Fibroblast of skin of right quadriceps (primary cell): ENCODE measurements at places on chromosomes 7 and 10.

- DNase-seq = peak; percentile 80
Measured at GRCh38 chr7:18667466-18667865, 171.9 kb downstream of the HDAC9 start.

DNA sequence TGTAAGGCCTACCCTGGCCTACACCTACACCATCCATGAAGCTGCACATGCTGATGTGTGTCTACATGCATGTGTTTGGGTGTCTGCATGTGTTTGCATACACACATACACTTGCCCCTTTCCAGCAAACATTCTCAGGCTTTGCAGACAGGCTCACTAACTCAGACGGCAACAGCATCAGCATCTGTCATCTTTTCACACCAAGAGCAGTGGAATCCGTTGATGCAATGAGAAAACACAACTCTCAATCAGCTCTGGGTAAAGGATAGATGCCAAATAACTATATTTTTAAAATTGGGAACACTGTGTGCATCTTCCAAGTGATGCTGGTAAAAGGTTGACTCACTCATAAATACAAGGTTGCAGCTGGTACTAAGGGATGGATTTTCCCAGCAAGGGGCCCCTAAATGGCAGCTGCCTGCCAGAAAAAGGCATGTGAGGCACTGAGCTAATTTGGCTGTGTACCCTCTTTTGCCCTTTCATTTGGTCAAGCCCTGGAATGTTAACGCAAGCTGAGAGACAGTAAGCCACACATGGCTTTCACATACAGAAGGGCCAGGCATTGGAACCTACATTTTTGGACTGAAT lies 296.3 kb upstream of the NPSR1 start:
- DNase-seq = no peak

DNA sequence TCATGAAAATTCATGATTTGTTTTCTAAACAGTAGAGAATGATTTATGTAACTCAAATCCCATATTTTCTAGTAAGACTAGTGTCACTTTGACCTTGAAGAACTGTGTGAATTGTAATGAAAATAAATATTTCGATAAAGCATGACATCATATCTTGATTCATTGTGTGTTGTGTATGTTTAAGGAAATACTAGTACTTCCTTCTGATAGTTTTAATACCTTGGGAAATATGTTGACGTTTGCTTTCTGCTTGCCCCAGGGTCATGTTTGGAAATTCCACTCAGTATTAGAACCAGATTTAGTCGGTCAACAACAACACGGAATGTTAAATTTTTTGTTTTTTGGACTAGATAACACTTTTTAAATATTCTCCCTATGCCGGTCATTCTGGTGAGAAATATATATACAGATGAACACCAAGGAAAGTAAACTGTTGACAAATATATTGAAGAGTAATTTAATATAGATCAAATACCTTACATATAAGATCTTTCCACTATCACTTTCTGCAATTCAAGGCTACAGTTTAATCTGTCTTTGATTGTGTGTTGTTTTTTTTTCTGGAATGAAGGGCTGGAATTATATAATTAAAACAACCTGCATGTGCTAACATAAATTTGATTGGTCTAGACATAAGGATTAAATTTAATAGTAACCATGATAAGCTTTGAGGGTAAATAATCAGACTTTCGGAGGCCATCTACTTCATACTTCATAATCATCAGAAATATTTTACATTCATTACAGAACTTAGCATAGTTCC lies 126.2 kb downstream of the MDFIC start:
- DNase-seq = no peak

- DNase-seq = peak; percentile 58
Measured at GRCh38 chr10:6115411-6115810, 26.6 kb downstream of the RBM17 start.

- DNase-seq = no peak
Measured at GRCh38 chr7:151114151-151115090, 28.1 kb downstream of the AGAP3 start.

DNA sequence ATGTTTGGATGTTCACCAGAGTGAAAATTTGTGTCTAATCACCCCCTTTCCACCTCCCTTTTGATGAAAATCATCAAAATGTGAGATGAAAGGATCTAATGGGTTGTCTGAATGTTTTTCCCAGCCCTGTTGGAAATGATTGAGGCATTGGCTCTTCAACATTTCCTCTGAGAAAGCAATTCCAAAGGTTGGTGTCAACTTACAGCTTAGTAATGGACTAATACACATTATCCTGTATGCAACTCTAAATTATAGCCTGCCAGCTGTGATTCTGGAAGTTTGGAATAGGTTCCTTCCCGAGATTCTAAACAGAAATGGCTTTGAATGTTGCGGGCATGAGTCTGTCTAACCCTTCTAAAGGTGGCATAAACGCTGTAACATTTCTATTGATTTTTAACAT lies 152.9 kb downstream of the DYNC1I1 start:
- no peak for DNase-seq

DNA sequence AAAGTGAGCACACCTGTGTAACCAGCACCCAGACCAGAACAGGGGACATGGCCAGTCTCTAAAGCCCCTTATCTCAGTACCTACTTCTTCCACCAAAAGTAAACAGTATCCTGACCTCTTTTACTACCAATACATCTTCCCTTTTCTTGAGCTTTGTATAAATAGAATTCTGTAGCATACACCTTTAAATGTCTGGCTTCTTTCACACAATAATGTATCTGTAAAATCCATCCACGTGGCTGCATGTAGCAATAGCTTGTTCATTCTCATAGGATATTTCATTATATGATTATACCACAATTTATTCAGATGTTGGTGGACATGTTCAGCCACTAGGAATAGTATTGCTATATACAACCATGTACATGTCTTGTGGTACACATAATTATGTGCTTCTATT lies 40.6 kb downstream of the BTBD16 start:
- DNase-seq = no peak

GRCh38 chr7:155541986-155542675 lies 4.2 kb downstream of the CNPY1 start:
- DNase-seq = no peak

GRCh38 chr7:101405474-101406067 lies 42.9 kb downstream of the COL26A1 start:
- no peak for DNase-seq

DNA sequence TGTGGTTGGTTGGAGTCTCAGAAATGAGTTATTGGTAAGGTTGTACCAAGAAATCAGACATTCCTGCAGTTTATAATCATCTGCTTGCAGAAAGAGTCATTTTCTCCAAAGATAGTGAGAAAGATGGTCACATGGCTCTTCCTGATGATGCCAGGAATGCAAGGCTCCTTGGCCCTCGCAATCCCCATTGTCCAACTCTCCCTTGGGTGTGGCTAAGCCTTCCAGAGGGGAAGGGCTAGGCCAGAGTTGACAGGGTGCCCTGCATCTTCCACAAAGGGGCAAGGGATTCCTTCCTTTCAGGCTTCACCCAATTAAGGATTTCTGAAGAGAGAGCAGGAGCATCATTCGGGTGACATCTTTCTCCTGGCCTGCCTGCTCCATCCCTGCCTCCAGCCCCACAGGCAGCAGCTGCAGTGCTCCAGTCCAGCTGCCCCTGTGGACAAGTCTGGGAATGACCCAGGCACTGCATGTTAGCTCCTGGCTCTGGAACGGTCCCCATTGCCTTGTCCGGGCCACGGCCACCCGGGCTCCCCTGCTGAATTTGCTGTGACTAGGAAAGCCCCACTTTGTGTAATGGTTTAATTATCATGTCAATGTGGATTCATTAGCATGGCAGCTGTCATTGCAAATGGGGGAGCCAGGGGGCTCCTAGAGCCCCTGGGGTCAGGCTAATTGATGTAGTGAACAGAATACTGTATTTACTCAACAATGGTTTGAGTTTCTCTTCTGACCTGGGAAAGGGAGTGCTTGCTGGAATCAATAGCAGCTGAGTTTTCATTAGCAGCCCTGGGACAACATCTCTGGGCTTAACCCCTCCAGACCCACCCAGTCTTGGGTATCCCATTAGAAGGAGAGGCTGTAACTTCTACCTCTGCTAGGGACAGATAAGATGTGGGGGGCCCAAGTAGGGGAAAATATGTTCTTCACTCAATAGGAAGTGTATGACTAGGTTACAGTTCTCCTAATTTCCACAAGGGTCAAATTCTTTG lies 112.6 kb upstream of the TBX20 start:
- no peak for DNase-seq

DNA sequence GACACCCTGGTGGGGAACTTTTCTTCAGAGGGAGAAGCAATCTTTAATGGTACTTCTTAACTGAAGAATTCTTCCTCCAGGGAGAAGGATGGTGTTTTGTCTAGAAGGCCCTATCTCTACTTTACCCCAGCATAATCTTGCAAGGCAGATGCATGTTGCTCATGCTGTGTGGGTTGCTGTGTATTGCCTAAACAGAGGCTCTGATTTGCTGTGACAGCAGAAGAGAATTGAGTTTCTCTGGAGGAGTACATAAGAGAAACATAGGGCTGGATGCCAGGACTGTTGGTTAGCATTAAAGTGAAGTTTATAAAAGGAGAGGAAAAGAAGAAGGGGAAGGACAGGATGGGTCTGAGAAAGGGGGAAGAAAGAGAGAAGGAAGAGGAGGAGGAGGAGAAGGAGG lies 248.1 kb upstream of the HPS1 start:
- DNase-seq = no peak

DNA sequence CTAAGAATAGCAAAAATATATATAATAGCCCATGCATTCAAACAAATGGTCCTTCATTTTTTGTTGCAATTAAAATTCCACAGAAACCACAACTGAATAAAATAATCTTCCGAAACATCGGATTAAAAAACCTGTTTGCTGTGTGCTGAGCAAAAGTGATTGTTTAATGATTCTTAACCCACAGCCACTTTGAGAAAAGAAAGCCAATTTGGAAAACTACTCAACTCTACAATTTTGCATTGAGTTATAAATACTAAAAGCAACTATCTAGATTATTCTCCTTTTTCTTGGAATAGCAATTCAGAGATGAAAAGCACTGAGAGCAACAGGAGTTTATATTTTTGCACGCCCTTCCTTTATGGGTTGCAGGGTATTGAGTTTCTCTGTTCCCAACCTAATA lies 8.0 kb downstream of the ADRB1 start:
- DNase-seq = no peak

- no peak for DNase-seq
Measured at GRCh38 chr7:93569189-93569588, 5.3 kb downstream of the CALCR start.

- DNase-seq = no peak
Measured at GRCh38 chr7:158238616-158239289, 348.9 kb downstream of the PTPRN2 start.

DNA sequence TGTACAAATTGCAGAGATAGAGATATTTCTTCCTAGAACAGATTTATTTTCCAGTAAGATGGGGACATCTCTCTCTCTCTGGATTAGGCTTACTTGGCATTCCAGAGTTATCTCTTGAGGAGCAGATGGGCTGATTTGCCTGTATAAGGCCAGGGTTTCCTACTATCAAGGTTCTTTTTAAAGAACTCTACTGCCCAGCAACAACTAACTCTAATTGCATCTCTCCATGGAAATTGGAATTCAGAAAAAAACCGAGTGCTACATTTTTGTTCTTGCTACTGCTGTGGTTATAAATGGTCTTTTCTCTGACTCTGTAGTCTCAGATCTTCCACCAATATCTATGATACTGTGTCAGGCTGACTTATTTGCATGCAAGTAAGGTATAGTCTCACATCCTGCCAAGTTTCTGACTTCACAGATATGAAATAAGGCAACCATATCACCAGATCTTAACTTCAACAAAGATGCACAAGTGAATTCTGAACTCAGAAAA lies 161.1 kb downstream of the CRPPA start:
- DNase-seq = no peak

GRCh38 chr10:77784856-77785255 lies 141.7 kb downstream of the DLG5 start:
- peak; percentile 13 for DNase-seq

GRCh38 chr7:22291977-22292376 lies 65.0 kb downstream of the RAPGEF5 start:
- DNase-seq = no peak

DNA sequence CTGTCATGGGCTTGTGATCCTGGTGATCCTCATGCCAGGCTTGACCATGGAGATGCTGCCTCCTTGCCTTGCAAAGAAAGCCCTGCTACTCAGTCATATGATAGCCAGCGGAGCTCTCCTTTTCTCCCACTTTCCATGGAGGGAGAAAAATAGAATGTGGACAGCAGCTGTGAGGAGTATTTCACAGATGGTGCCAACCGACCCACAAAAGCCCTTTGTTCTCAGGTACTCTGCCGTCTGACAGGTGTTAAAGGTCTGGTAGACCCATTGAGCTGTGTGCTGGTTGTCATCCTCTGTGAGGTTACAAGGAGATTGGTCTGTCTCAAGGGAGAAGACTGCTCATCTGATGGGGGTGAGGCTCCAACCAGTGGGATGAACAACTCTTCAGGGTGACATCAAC lies 29.5 kb upstream of the COBL start:
- no peak for DNase-seq

DNA sequence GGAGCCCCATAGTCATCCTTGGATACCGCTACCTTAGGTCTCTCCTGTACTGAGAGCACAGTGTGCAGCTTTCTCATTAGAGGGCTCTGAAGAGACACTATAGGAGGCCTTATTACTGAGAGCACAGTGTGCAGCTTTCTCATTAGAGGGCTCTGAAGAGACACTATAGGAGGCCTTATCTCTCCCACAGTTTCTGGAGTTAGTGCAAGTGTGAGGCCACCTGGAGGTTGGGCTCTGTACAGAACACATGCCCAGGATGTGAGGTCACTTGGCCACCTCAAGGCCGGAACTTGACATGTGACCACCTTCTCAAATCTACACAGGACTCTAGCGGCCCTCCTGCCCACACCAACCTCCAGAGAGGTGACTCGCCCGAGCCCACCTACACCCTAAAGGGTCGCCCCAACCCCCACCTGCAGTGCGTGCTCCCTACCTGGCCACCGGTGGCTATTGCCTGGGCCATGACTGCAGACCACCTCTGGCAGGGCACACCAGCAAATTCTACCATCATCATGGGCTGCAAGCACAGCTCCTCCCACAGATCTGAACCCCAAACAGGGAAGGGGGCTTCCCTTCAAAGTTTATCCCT lies 24.6 kb downstream of the FRMPD2 start:
- DNase-seq = no peak

DNA sequence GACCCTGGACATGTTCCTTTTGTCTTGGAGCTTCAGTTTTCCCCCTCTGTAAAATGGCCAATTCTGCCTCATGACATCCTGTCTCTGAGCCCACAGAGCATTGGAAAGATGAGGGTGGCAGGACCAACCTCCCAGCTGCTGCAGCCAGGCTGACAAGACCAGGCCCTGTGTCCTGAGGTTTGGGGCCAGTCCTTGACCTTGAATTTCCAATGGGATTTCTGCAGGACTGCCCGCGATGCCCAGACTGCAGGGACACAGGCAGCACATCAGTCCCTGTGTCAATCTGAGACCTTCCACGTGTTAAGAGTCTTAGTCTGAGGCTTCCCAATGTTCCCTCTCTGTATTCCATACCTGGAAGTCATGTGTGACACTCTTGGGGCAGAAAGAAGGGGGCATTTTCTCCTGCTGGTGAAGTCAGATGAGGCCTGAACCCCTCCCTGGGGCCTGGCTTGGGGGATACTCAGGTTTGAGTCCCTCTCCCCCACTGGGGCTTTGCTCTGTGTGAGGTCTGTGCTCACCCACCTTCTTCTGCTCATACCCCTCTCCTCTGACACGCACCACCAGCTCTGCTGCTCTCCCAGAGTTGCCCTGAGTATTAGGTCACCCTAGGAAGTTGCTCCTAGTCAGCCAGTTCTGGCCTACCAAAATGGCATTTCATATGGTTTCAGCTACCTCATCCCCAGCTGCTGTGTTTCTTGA lies 79.2 kb downstream of the ADCY1 start:
- DNase-seq = no peak

GRCh38 chr10:3248526-3249306 lies 76.1 kb upstream of the PITRM1 start:
- peak; percentile 96 for DNase-seq

- DNase-seq = no peak
Measured at GRCh38 chr7:156842317-156842716, 50.7 kb downstream of the LMBR1 start.
